ENCODE measurements at places on chromosomes 11 and 22.

- no peak for DNase-seq
Observed at GRCh38 chr22:28299309-28299708, 380.3 kb upstream of the PITPNB start.

- no peak for DNase-seq
Observed at GRCh38 chr11:86978247-86978646, 23.1 kb upstream of the FZD4 start.

- no peak for DNase-seq
Observed at GRCh38 chr11:128549256-128549944, 38.0 kb downstream of the ETS1 start.

DNA sequence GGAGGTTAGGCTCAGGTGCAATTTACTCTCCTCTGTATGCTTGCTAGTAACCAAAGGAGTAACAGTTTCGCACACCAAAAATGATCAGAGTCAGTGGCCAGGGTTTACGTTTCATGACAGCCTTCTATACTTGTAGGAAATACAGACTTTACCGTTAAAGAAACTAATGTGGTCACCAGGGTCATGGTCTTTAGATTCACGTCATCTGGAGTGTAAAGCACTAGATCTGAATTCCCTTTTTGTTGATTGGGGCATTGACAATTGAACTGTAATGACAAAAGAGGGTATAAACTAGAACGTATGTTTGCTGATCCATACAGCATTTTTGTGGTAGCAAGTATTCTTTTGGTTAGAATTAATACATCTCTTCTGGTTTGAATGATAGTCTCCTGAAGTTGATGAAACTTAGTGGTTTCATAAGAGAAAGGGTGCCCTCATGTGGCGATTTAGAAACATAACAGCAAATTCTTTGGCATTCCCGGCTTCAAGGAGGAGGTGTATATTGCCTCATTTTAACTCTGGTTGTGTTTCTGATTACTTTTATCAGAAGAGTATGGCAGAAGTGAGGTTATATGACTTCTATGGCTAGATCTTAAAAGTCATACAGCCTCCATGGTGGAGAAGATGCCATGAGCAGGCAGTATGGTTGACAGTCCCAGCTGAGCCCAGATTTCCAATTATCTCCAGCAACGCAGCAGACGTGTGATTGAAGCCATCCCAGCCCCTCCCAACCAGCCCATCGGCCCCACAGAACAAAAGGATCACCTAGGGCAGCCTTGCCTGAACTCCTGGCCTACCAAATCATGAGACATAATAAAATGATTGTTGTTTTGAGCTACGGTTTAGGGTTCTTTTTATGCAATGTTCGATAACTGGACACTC lies 35.1 kb downstream of the MMP7 start:
- DNase-seq = peak; percentile 82

DNA sequence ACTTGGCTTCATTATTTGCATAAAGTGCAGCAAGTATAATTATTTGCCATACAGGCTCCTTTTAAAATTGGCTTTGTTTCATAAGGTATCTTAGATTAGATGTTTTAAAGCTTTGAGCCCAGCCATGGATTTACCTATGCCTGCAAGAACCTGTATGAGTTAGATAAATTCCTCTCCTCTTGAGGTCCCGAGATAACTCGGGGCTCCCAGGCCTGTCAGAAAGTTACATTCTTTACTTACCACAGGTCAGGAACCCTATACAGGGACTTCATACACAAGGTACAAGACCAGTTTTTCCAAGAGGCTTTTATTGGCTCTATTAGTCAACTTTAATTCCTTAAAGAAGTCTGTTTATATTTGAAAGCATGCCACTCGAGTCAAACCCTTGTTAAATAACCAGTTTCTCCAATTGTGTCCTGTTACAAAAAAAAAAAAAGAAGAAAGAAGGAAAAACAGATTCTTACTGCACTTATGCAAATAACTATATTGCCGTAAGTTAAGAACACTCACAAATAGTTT lies 2.3 kb upstream of the C1QTNF6 start:
- DNase-seq = no peak

DNA sequence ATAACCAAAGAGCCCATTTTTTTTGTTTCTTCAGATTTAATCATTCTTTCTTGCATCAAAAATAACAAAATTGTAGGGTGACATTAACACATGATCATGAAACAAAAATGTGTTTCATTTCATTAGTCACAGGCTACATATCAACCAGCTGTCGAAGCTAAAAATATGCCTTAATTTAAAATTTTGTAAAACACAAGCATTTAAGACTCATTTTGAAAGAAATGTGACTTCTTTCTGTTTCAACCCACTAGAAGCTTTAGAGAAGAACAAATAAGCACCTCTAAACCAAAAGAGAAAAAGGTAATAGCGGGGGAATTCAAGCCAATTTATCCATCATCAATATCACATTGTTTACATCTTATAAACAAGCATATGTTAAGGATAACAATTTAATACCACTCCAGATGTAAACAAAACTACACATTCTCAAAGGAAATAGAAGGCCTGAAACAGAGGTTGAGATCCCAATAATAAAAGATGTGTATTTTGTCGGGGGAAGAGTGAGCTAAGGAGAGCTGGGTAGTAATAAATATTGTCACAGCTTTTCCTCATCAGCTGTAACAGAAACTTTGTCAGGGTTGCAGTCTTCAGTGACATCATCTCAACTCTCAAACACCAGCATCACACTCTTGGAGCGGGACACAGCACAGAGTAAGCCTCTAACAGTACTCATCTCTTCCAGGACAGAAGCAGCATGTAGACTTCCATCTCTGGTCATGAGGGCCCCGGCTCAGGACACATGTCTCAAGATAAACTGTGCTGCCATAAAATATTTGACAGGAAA lies 42.0 kb downstream of the ALG9 start:
- DNase-seq = no peak

DNA sequence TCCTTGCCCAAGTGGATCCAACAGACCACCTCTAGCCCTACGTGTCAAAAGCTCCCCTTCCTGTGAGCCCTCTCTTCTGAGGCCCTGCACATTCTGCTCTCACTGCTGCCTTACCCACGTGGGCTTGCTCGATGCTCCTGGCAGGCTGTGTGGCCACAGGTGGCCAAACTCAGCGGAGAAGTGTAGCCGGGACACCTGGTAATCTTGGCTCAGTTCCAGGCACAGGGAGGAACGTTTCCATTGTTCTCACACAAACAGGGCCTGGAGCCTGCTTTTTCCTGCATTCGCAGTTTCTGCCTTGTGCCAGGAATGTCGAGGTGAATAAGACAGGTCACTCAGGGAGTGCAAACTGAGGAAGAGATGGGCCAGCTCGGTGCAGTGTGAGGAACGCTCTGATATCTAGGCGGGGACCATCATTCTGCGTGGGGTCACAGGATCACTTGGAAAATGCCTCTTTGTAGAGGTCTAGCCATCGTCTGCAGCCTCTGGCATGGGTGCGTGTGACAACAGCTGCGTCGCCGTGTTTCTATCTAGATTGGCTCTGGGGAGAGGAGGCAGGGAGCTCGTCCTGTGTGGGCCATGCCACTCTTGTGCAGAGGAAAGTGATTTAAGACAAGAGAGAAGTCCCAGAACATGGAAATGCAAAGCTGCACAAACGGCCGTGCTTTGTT lies 127.6 kb upstream of the PARVA start:
- DNase-seq = no peak

DNA sequence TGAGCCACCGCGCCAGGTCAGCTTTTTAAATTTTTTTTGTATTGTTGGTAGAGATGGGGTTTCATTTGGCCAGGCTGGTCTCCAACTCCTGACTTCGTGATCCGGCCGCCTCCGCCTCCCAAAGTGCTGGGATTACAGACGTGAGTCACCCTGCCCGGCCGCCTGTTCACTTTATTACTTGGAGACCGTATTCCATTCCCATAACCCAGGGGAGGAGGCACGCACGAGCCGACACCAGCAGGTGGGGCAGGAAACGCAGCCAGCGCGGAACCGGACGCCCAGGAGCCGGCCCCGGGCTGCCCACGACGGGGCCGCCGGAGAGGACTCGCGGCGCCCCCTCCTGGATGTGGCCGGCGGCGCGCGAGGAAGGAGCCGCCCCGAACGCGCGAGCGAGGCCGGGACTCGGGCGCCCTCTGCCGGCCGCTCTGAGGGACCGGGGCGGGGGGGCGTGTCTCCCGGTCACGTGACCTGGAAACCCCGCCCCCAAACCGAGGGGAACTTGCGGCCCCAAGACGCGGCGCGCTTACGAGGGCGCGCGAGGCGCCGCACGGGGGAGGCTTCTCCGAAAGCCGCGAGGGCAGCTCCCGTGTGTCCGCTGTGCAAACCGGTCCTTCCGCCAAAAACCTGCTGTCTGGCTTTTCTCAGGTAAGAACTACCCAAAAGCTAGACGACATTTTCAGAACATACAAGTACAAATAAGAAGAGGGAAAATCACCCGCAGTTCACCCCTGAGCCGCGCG lies 11.6 kb upstream of the RNH1 start:
- DNase-seq = no peak

GRCh38 chr11:31651822-31652221 lies 142.3 kb downstream of the ELP4 start:
- DNase-seq = no peak

DNA sequence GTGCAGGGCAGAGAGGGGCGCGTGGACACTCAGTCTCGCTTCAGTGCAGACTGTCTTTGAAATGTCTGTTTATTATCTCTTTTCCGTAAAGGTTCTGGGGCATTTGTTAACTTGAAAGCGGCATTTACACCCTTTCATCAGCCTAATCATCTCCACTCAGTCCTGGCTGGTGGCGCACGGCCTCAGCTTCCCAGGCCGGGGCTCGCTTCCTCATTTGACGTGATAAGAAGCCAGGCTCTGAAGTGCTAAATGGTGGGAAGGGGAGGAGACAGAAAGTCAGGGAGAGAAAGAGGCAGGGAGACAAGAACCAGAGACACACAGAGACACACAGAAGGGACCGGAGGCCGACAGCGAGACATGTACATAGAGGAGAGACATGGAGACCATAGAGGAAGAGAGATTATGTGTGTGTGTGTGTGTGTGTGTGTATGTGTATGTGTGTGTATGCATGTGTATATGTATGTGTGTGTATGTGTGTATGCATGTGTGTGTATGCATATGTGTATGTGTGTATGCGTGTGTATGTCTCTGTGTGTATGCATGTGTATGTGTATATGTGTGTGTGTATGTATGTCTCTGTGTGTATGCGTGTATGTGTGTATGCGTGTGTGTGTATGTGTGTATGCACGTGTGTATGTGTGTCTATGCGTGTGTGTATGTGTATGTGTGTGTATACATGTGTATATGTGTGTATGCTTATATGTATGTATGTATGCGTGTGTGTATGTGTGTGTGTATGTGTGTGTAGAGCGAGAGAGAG lies 101.5 kb downstream of the ST3GAL4 start:
- DNase-seq = no peak

DNA sequence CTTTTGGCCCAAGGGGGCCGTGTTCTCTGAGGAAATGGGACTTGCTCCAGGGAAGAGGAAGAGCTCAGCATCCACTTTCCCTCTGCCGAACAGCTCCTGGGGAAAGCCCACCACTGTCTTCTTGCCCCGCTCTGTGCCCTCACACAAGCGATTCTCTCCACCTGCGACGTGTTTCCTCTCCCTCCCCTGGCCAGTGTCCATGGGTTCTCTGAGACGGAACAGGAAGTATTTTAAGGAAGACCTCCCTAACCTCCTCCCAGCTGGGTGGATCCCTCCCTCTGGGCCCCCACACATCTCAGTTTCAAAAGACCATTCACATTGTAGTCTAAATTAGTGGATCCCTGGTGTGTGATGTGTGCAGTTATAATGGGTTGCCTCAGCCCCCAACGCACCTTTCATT lies 1.6 kb downstream of the TP53AIP1 start:
- no peak for DNase-seq

- no peak for DNase-seq
Observed at GRCh38 chr11:28460348-28460747, 352.2 kb downstream of the METTL15 start.

GRCh38 chr11:30216534-30216933 lies 14.3 kb upstream of the FSHB start:
- DNase-seq = no peak

GRCh38 chr22:32311551-32312071 lies 46.1 kb upstream of the RFPL3 start:
- no peak for DNase-seq

DNA sequence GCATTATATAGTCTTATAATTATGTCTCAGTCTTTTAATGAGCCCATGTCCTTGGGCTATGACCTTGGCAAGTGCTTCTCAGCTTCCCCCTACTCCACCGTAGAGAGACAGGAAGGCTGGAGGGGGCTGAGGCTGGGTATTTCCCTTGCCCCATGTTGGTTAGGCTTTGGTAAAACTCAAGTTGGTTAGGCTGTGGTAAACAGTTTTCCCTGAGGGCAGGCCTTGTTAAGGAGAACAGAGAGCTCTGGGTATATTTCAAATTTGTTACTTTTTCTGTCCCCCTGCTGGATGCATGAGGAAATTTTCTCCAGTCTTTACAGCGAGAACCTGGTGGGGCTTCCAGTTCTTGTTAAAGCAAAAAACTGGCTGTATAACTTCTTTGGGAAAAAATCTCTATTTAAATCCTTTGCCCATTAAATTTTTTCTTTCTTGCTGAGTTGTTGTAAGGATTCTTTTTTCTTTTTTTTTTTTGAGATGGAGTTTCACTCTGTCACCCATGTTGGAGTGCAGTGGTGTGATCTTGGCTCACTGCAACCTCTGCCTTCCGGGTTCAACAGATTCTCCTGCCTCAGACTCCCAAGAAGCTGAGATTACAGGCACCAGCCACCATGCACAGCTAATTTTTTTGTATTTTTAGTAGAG lies 12.2 kb upstream of the DCHS1 start:
- DNase-seq = peak; percentile 78

- DNase-seq = no peak
Observed at GRCh38 chr22:48494968-48495750, 1332.5 kb downstream of the BRD1 start.

- no peak for DNase-seq
Observed at GRCh38 chr11:129287920-129288319, 87.7 kb upstream of the BARX2 start.

DNA sequence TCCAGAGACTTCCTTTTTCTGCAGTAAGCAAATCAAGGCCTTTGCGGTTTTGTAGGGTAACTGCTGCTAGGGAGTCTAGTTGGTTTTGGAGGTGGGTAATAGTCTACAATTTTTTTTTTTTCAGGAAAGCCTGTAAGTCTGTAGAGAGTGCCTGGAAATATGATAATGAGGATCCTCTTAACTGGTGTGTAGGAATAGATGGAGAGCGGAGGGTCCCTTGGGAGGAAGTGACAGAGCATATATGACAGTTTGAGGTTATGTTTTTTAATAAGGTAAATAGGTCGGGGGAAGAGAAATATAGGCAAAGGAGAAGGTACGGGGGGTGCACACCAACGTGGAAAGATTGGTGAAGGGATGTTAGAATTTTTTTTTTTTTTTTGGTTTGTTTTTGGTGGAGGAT lies 25.9 kb downstream of the ZNF195 start:
- DNase-seq = peak; percentile 8

DNA sequence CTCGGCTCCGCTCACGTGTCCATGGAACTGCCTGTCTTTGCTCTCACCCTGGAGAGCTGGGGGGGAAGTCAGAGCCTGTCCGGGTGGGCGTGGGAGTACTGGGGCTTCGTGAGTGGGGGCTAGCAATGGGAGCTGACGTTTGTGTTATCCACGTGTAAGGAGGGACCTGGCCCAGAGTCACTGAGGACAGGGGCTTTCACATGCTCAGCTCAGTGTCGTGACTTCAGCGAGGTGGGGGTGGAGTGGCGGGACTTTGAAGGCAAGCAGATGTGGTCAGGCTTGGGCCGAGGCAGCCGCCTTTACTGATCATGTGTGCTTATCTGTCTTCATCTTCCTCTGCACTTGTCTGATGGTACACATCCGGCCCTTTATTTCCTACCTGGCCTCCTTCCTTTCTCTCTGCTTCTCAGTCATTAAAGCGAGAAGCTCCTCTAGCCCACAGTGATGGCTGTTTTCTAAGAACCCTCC lies 113.1 kb upstream of the NNMT start:
- peak; percentile 4 for DNase-seq

- no peak for DNase-seq
Observed at GRCh38 chr11:78630561-78631303, 56.1 kb upstream of the NARS2 start.

- no peak for DNase-seq
Observed at GRCh38 chr11:3146612-3147256, 18.4 kb downstream of the OSBPL5 start.
